A549 treated with dexamethasone at 1 μM for 4 hours (cell line): ENCODE measurements at places on chromosomes 5 and 9. TPM values are rescaled to one million over a fixed set of nuclear protein-coding genes. Genes with fewer than 3 reads are reported as not detected.

Gene ECSCR
- not detected in 5 replicates for total RNA-seq

Gene SLC34A1
- not detected in 5 replicates for total RNA-seq

Gene FAM221B
- total RNA-seq: not detected in 5 replicates

Gene TTC23L
- total RNA-seq: 0.21 to 0.33 TPM in 2 of 5 replicates, not detected in the others

Gene PPP2R2B
- 0.08 to 0.15 TPM (median 0.12 TPM) in 4 of 5 replicates, not detected in the other for total RNA-seq

Gene CD274
- total RNA-seq: 1.1 to 2.1 TPM (median 1.3 TPM) in 5 replicates

Gene SPATA31A3
- not detected in 5 replicates for total RNA-seq

Gene BARHL1
- total RNA-seq: not detected in 5 replicates

Gene FCHO2
- total RNA-seq: 10.8 to 25.4 TPM (median 18.7 TPM) in 5 replicates

Gene THOC3
- 52.0 to 64.5 TPM (median 59.5 TPM) in 5 replicates for total RNA-seq

Gene IL13
- total RNA-seq: 0.07 TPM in 1 of 5 replicates, not detected in the others

Gene GZMA
- not detected in 5 replicates for total RNA-seq

Gene BAAT
- 0.32 to 0.58 TPM (median 0.42 TPM) in 5 replicates for total RNA-seq

Gene ANXA2R
- total RNA-seq: 2.8 to 4.1 TPM (median 3.1 TPM) in 5 replicates

Gene SLC34A3
- total RNA-seq: 0.05 to 0.11 TPM (median 0.06 TPM) in 5 replicates

Gene MELK
- 71.7 to 81.6 TPM (median 74.9 TPM) in 5 replicates for total RNA-seq
